ENCODE measurements at places on chromosomes 3 and 15.

DNA sequence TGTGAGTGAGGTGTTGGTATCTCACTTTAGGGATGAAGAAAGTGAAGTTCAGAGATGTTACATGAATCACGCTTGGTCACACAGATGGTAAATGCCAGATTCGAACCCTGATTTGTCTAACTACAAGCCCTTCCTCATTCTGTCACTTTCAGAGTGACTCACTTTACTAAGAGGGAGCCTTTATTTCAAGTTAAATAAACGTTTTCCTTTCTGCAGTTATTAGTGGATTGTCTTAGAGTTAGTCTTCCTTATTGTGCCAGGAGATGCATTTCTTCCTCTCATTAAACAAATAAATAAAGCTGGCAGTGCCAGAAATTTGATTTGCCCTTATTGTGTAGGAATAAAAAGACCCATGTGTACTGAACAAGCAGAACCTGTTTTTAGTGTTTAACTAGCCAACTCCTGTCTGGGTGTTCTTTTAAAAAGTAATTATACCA lies 162.5 kb downstream of the AKAP13 start:
- DNase-seq = no peak

- no peak for DNase-seq
Observed at GRCh38 chr15:25711164-25711563, 152.0 kb downstream of the ATP10A start.

- DNase-seq = peak; percentile 67
Observed at GRCh38 chr15:33292717-33293307, 18.0 kb upstream of the RYR3 start.

- DNase-seq = no peak
Observed at GRCh38 chr3:113597596-113598354, 65.4 kb downstream of the SIDT1 start.

All from activated CD8-positive, alpha-beta memory T cell treated with anti-CD3 and anti-CD28 coated beads, Interleukin-2, amount 50 U/mL, for 48 hours (primary cell).